Endodermal cell (in vitro differentiated cells): ENCODE measurements at places on chromosomes 4 and X.

GRCh38 chr4:152941411-152941810, 5.3 kb downstream of the FHDC1 start:
- DNase-seq, result no peak

- peak; percentile 57 for DNase-seq
Measured at GRCh38 chr4:87399148-87399547, 8.2 kb upstream of the HSD17B11 start.

GRCh38 chr4:37561803-37562207, 124.4 kb downstream of the RELL1 start:
- DNase-seq, result no peak

DNA sequence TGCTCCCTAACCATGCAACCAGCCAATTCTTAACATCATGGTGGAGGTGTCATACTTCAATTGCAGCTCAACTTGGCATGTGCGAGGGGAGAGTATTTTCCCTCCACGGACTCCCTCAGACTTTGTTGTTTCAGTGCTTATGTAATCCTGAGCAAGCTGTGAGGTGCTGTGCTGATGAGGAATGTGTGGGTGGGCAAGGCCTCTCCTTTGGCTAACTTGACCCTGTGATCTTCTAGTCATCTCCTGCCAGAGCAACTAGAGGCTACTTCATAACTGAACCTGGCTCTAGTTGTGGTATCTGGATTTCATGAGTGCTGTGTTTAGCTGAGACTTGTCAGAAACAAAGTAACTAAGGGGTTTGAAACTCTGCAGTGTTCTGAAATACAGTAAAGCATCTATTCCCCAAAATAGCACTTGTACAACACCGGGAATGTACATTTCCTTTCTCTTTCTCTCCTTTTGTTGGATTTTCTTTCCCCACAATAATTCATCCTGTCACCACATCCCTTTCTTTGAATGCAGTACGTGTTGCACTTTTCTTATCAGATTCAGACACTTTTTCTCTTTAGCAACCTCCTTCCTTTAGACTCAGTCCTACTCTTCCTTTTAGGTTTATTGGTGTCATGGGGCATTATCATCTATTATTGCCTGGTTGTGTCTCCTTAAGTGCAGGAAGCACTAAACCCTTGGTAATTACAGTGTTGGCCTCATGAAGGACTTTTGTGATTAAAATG, 415.2 kb upstream of the NR3C2 start:
- DNase-seq, result no peak
